Umbilical cord (tissue), 2 donors: ENCODE measurements at places on chromosomes 11 and 22.
A peak's percentile ranks its signal among the peaks of the same experiment; 100 is the strongest.

- DNase-seq: no peak
Observed at GRCh38 chr11:61550665-61551227, 30.1 kb downstream of the SYT7 start.

- DNase-seq: no peak
Observed at GRCh38 chr11:73002214-73002613, 139.9 kb downstream of the FCHSD2 start.

DNA sequence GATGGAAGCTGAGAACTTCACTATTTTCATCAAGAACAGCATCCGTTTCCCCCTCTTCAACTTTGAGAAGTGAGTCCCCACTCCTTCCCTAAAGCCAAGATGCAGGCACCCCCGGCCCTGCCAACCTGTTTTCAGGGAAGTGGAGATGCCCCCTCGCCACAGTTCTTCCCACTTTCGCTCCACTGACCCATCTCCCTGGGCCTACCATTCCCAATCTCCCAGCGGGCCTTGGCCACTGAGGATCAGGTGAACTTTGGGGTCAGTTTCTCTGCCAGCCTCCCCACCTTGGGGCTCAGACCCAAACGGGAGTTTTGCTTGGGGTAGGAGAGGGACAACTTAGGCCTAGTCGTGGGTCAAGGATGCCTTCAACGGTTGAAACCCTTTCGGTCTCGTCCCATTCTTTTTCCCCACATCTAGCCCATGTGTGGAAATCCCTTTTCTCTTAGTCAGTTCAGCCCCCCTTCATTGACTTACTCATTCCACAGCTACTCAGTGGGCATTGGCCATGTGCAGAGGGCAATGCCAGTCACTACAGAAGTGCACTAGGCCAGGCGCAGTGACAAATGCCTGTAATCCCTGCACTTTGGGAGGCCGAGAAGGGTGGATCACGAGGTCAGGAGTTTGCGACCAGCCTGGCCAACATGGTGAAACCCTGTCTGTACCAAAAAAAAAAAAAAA is 10.6 kb downstream of the P2RX3 start:
- DNase-seq: no peak

GRCh38 chr11:105929084-105929955 is 92.7 kb downstream of the MSANTD4 start:
- no peak for DNase-seq

DNA sequence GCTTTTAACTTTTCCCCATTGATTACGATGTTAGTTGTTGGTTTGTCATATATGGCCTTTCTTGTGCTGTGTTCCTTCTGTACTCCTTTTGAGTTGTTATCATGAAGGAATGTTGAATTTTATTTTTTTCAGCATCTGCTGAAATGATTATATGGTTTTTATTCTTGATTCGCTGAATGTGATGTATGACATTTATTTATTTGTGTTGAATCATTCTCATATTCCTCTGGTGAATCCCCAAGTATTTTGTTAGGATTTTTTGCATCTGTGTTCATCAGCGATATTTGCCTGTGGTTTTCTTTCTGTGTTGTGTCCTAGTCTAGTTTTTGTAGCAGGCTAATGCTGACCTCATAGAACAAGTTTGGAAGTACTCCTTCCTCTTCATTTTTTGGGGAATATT is 78.2 kb downstream of the GGT1 start:
- DNase-seq: no peak

DNA sequence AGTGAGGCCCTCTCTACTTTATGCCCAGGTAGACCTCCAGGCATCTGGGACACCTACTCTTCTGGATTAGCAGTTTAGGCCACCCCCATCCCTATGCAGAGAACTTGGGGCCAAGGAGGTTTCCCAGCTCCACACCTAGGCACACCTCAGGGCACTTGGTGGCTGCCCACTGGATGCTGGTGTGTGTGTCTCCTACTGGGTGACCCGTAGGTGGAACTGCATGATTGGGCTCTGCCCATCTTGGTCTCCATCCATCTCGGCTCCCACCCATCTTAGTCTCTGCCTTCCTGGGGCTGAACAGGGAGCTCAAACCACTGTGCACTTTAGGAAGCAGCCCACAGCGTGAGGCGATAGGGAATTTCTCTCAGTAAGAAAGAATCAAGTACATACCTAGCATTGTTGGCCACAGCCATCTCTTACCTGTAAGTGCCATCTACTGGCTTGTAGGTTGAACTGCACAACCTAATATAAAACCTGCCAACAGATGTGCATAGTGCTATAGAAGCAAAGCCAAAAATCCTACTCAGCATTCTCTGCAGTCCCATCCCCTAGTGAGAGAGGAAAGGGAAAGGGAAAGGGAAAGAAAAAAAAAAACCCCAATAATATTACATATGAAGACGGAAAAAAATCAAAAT is 61.6 kb upstream of the PTPN5 start:
- DNase-seq: no peak

GRCh38 chr11:58928691-58929090 is 10.6 kb upstream of the GLYATL1 start:
- DNase-seq: no peak

DNA sequence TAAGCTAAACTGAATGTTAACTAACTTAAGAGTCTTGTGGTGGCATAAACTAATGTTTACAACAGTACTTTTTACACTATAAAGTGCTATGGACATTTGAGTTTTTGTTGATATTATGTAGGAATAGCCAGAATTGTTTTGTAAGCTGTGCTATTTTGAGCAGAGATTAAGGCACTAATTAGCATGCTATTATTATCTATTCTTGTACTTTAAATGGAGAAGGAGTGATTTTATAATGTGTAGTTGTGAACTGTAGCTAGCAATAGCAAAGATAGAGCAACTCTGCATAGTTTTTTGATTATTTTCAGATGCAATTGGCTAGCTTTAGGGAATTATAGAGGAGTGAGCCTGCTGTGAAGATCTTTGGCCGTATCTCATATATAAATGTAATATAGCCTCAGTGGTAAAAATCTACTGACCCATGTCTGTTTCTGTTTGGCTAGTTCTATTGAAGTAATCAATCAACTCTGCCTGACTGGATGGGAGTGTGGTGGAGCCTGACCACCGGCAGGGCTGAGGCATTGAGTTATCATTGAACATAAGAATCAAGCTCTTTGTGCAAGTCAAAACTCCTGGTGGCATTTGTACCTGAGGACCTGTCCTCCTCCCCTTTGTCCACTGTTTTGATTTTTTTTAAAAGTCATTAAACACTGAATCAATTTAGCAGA is 34.3 kb downstream of the NCAM1 start:
- DNase-seq: no peak

GRCh38 chr11:128897826-128898225 is 6.7 kb downstream of the KCNJ5 start:
- no peak for DNase-seq

DNA sequence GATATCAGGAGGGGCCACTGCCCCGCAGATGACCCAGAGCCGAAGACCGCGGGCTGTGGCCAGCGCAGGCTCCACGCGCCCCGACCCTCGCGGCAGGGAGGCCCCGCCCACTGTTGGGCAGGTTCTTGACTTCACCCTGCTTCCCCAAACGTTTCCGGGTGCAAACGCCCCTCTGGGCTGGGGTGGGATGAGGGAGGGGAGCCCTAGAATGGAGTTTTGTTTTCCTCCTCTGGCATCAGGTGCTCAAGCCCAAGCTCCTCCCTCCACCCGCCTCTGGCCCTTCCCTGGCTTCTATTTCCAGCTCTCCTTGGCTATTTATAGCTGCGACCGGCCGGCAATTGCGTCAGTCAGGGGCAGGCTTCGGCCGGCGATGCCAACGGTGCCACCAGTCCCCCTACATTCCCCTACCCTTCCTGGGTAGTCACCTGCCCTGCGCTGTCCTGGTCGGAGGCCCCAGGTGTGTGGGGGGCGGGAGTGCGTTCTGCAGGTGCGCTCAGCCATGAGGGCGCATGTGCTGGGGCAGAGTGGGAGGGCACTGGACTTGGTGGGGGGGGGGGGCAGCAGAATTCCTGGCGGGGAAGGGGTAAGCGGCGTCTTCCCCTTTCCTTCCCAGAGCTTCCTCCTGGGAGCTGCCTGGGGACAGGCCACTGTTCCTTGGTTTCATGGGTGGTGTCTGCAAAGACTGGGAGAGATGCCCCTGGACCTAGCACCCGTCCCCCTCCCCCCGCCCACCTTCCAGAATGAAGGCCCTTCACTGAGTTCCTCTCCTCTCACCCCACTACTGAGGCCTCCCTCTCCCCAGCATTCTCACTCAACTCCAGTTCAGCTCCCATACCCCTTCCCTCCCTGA is 23.6 kb downstream of the DUSP8 start:
- peak; percentile 68 for DNase-seq

DNA sequence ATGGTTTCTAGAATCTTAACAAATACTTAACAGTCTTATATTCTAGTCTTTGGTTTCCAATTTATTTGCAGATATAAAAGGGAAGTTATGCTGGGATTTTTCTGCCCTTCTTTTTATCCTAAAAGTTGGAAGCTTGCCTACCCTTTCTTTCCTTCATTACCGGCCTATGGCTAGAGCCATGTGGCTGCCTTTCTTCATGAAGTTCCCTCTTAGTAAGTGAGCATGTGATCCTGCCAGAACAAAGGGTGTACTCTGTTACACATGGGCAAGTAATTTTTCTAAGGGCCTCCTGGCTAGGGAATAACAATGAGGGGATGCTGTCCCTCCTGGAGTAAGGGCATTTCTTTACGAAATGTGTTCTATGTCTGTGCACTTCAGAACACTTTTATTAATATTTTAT is 252.1 kb upstream of the PITPNB start:
- no peak for DNase-seq

DNA sequence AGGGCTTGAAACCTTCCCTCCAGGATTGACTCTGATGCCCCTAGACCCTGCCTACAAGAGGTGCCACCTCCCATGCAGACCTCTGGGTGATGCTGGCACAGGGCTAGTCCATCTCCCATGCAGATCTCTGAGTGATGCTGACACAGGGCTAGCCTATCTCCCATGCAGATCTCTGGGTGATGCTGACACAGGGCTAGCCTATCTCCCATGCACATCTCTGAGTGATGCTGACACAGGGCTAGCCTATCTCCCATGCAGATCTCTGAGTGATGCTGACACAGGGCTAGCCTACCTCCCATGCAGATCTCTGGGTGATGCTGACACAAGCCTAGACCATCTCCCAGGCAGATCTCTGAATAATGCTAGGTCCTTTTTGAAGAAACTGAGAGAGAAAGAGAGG is 321.7 kb downstream of the NTM start:
- no peak for DNase-seq

DNA sequence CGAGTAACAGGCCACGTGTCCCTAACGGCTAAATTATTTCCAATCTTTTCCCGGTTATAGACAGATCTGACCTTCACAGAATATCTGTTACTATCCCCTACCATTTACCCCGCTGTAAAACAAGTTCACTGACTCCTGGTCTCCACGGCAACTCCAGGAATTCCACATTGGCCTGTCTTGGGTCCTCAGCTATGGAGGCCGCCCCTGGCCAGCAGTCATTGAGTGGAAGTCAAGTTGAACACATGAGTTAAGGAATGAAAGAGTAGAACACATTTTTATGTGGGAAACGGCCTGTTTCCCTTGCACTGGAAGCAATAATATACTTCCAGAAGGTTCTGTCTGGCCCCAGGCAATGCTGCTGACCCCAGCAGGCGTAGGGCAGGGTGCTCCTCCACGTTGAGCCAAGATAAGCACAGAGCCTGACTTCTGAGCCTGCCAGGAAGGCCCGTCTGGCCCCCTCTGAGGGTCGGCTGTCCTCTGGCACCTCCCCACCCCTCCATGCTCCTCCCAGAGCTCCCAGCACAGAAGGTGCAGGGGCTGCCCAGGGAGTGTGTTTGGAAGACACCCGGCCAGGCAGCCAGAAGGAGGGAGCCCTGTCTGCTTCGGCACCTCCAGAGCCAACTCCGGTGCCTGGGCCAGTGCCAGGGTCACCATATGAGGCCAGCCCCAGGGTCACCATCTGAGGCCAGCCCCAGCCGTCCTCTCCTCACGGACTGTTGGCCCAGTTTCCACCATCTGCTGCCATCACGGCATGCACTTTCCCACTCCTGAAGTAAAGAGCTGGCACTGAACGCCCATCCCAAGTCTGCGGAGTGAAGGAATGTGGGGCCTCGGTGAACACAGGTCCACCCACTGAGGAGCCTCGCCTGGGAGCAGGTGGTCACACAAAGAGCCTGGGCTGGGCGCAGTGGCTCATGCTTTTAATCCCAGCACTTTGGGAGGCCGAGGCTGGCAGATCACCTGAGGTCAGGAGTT is 813.2 kb downstream of the BRD1 start:
- DNase-seq: peak; percentile 15

DNA sequence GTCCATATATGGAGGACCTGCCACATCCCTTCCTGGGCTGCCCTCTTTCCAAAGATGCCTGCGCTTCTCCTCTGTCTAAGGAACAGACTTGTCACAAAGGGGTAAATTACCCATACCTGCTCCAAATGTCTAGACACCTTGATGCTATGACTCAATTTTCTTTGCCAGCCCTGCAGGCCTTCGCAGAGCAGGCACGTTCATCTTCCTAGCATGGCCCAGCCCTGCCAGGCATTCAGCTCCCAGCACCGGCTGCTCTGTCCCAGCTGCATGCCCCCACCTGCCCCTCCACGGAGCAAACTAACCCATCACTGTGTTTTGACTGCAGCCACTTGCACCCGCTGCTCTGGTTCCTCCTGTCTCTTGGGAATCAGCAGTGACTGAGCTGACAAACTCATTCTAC is 526.1 kb downstream of the MIAT start:
- DNase-seq: no peak

GRCh38 chr11:110286298-110287040 is 9.9 kb downstream of the RDX start:
- no peak for DNase-seq

- no peak for DNase-seq
Observed at GRCh38 chr11:1208394-1209261, 14.2 kb upstream of the MUC5B start.

GRCh38 chr22:47195484-47196165 is 433.2 kb downstream of the TBC1D22A start:
- no peak for DNase-seq

- no peak for DNase-seq
Observed at GRCh38 chr11:69369945-69370344, 76.0 kb downstream of the MYEOV start.

- DNase-seq: no peak
Observed at GRCh38 chr11:13997881-13998280, 35.4 kb downstream of the SPON1 start.

DNA sequence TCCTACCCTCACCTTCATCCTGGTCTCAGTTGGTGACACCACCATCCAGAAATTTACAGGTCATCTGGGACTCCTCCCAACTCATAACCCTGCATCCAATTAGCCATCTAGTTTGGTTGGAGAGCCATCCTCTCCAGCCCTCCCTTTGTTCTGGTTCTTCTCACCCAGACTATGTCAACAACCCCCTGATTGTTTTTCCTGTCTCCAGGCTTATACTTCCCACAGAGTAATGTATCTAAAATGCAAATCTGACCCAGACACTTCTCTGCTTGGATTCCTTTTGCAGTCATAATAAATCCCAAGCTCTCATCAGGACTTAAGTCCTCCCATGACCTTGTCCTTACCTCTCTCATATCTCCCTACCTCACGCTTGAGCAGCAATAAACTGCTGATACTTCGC is 3.0 kb downstream of the TTC12 start:
- no peak for DNase-seq

GRCh38 chr11:2306877-2307500 is 5.2 kb downstream of the TSPAN32 start:
- peak; percentile 91 for DNase-seq
